Central memory CD4-positive, alpha-beta T cell (primary cell): ENCODE measurements at places on chromosomes 6 and 20.

- no peak for DNase-seq
Measured at GRCh38 chr20:23691675-23692074, 2.8 kb upstream of the CST4 start.

DNA sequence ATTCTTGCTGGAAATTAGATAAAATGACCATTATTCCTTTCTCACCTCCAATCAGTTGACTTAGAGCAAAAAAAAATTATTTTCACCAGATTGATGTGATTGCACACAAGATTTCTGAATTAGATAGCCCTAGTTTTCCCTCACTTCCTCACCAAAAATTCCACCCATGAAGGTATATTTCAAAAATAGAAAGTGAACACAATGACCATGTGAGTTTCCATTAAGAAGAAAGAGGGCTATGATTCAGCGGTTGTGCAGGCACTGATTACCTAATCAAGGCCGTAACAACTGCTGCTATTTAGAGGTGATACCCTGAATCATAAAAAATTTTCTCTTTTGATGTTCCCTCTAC, 19.5 kb upstream of the RALGAPA2 start:
- no peak for DNase-seq

DNA sequence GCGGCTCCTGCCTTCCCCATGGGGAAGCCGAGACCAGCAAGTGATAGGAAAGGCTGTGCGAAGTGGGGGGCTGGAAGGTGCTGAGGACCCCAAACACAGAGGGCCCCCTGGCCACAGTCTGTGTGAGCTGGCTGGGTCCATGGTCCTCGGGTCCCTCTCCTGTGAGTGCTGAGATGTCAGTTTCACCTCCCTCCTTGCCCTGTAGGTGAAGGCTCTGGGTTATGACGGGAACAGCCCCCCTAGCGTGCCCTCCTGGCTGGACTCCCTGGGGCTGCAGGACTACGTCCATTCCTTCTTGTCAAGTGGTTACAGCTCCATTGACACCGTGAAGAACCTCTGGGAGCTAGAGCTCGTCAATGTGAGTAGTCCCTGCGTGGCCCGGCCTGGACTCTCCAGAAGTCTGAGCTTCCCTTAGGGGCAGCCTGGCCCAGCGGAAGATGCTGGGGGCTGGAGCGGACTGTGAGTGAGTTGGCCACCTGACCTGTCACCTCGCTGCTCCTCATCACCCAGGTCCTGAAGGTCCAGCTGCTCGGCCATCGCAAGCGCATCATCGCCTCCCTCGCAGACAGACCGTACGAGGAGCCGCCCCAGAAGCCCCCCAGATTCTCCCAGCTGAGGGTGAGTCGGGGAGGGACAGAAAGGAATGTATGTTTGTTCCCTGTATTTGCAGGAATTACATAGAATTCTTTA, 61.7 kb downstream of the TCP11 start:
- no peak for DNase-seq

DNA sequence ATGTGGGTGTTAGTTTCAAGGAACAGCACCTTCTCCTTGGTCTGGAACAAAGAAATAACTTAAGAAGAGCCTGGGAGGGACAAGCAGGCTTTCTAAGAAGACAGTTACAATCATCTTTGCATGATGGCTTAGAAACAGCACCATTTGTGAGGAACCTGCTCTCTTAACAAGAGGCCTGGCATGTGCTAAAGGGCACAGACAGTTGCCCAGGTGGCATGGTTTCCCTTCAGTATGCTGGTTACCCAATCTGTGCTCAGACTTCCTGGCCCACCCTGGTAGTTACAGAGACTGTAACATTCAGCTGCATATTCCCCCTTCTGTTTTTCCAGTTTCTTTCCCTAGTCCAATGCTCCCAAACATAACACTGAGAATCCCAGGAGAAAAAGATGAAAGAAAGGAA, 84.0 kb downstream of the CHD6 start:
- DNase-seq: no peak

DNA sequence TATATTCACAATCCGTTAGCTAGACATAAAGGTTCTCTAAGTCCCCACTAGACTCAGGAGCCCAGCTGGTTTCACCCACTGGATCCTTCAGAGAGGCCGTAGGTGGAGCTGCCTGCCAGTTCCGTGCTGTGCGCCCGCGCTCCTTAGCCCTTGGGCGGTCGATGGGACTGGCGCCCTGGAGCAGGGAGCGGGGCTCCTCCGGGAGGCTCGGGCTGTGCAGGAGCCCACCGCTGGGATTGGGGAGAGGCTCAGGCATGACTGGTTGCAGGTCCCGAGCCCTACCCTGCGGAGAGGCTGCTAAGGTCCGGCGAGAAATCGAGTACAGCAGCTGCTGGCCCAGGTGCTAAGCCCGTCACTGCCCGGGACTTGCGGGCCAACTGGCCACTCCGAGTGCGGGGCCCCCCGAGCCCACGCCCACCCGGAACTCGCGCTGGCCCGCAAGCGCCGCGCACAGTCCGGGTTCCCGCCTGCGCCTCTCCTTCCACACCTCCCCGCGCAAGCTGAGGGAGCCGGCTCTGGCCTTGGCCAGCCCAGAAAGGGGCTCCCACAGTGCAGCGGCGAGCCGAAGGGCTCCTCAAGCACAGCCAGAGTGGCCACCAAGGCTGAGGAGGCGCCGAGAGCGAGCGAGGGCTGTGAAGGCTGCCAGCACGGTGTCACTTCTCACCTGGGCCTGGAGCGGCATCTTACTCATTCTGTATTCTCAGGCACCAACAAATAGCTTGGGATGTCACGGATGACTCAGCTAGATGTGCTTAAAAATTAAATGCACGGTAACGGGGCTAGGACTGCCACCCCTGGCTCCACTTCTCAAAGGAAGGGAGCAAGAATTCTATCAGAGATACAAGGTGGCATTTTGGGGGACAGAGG, 44.1 kb downstream of the IRF4 start:
- DNase-seq: no peak

- no peak for DNase-seq
Measured at GRCh38 chr6:64679416-64679815, 1027.6 kb downstream of the EYS start.
